CD4-positive, alpha-beta T cell (primary cell): ENCODE measurements at places on chromosomes 12 and 14. TPM values are rescaled to one million over a fixed set of nuclear protein-coding genes. Genes with fewer than 3 reads are reported as not detected.

GRCh38 chr14:52310541-52310940 is 3.6 kb upstream of the PTGER2 start:
- H3K27me3 ChIP-seq = no peaks in the 10 kb centered on the region
- no peak for DNase-seq
- H3K27ac ChIP-seq = no peak overlapping the region
- H3K4me3 ChIP-seq = peak overlapping the region; percentile 97
- H3K36me3 ChIP-seq = peaks cover 8% of the 10 kb centered on the region

DNA sequence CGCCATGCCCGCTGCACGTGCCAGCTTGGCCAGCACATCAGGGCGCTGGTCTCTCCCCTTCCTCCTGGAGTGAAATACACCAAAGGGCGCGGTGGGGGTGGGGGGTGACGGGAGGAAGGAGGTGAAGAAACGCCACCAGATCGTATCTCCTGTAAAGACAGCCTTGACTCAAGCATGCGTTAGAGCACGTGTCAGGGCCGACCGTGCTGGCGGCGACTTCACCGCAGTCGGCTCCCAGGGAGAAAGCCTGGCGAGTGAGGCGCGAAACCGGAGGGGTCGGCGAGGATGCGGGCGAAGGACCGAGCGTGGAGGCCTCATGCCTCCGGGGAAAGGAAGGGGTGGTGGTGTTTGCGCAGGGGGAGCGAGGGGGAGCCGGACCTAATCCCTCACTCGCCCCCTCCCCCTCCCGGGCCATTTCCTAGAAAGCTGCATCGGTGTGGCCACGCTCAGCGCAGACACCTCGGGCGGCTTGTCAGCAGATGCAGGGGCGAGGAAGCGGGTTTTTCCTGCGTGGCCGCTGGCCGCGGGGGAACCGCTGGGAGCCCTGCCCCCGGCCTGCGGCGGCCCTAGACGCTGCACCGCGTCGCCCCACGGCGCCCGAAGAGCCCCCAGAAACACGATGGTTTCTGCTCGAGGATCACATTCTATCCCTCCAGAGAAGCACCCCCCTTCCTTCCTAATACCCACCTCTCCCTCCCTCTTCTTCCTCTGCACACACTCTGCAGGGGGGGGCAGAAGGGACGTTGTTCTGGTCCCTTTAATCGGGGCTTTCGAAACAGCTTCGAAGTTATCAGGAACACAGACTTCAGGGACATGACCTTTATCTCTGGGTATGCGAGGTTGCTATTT is 914 bp upstream of the CCND2 start:
- peak overlapping the region; percentile 86 for H3K27ac ChIP-seq
- peaks cover 19% of the 10 kb centered on the region for H3K36me3 ChIP-seq
- no peaks in the 10 kb centered on the region for H3K27me3 ChIP-seq
- peak overlapping the region; percentile 95 for H3K4me3 ChIP-seq
- peak; percentile 56 for DNase-seq
- H3K4me1 ChIP-seq = peaks cover 68% of the 10 kb centered on the region

MPHOSPH9 gene
- 84.5 TPM for total RNA-seq

PPP1R36 gene
- not detected for total RNA-seq

NOVA1 gene
- total RNA-seq = not detected

HOXC4 gene
- total RNA-seq = not detected
